ENCODE measurements at places on chromosomes 2 and 18. TPM values are rescaled to one million over a fixed set of nuclear protein-coding genes. Genes with fewer than 3 reads are reported as not detected.

GRCh38 chr2:226187156-226187555 is 612.5 kb downstream of the IRS1 start:
- no peaks in the 10 kb centered on the region for H3K27me3 ChIP-seq
- H3K4me3 ChIP-seq, result no peak overlapping the region
- H3K27ac ChIP-seq, result no peak overlapping the region
- H3K36me3 ChIP-seq, result no peaks in the 10 kb centered on the region
- no peak for DNase-seq

REG1B gene
- not detected for polyA plus RNA-seq

SERPINB12 gene
- not detected for polyA plus RNA-seq

DNA sequence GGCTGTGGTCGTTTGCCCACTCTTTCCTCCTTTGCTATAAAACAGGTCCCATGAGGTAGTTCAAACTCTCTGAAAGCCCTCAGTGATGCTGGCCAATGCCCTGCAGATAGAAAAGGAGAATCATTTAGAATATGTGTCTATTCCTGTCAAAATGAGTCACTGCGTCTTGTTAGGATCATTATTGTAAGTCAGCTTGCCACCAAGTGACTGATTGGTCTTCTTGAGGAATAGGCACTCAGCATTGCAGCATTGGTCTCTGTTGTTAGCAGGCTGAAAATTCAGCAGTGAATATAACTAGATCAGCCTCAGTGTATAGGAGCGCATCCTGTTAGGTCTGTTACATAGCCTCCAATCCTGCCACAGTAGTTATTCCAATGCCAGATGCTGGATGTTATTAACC is 28.9 kb downstream of the PRKRA start:
- peaks cover 2% of the 10 kb centered on the region for H3K36me3 ChIP-seq
- no peak for DNase-seq
- H3K27ac ChIP-seq, result no peak overlapping the region
- no peaks in the 10 kb centered on the region for H3K27me3 ChIP-seq
- no peak overlapping the region for H3K4me3 ChIP-seq
- no peaks in the 10 kb centered on the region for H3K4me1 ChIP-seq

Data from endothelial cell of umbilical vein (primary cell).